ENCODE measurements at places on chromosomes 6 and 20.
A peak's percentile ranks its signal among the peaks of the same experiment; 100 is the strongest.

DNA sequence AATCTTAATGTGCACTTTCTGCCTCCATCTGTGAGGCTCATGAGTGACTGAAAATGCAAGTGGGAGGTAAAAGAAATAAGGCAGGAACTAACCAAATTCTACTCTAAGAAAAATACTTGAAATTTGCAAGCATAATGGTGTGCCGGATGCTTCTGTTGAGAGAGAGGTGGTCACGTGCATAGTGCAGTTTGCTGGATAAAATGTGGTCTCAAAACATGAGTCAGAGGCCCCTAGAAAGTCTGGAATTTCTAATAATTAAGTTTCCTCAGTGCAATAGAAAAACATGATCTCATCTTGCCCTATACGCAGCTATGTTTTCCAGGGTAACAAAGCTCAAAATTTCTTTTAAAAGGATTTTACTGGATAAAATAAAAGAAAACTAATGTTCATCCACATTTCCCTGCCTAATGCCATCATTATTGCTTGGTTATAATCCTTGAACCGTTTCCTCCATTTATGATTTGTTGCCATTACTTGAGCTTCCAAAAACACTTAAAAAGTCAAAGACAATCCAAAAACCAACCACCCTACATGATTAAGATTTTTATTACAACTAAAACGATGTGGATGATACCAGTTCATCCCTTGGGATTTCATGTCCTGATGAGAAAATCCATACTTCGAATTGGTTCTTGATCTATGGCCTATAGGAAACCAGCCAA is 351.7 kb upstream of the ARID1B start:
- DNase-seq, result peak; percentile 55

DNA sequence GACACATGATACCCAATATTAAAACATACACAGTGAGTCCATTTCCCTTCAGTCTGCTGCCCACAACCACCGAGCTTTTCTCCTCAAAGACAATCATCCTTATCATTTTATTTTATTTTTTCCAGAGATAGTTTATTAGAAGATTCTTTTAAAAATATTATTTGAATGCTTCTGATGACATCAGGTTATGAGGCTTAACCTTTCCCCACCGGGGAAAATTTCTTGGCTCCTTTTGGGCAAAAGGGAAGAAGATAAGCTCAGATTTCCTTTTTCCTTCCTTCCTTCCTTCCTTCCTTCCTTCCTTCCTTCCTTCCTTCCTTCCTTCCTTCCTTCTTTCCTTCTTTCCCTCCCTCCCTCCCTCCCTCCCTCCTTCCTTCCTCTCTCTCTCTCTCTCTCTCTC is 149.5 kb upstream of the CITED2 start:
- DNase-seq, result no peak

GRCh38 chr6:145725570-145725969 is 9.8 kb downstream of the EPM2A start:
- no peak for DNase-seq

DNA sequence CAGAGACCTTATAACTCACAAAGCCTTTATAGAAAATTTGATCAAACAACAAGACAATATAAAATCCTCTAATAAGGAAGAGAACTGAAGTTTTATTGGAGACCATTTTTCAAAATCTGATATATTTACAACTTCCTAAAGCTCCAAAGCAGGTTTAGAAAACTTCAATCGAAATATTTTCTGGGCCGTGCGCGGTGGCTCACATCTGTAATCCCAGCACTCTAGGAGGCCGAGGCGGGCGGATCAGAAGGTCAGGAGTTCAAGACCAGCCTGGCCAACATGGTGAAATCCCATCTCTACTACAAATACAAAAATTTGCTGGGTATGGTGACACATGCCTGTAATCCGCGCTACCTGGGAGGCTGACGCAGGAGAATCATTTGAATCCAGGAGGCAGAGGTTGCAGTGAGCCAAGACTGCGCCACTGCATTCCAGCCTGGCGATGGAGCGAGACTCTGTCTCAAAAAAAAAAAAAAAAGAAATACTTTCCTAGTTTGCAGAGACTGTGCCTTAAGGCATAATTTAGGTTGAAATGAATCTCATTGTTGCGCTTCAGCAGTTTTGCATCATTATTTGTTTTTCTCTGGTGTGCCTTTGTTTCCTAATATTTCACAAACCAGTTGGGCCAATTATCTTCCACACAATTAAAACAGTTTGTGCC is 60.6 kb upstream of the ASIP start:
- DNase-seq, result peak; percentile 41

DNA sequence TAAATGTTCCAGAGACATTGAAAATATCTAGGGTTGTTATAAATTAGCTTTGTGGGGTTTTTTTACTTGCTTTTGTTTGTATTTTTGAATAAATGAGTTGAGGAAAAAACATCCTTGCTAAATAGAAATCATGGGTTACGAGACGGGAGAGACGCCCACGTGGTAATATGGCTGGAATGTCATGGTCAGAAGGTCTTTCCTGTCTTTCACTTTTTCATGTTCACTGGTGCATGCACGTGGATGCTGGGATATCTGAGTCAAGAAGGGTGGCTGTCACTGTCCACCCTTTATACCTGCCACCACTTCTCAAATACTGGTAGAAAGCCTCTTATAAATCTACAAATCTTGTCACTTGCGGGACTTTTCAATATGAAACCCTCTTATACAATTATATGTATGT is 258.7 kb upstream of the AGPAT4 start:
- no peak for DNase-seq

GRCh38 chr6:155253337-155253736 is 10.5 kb upstream of the CLDN20 start:
- no peak for DNase-seq

GRCh38 chr6:19380293-19380692 is 456.9 kb upstream of the ID4 start:
- no peak for DNase-seq

DNA sequence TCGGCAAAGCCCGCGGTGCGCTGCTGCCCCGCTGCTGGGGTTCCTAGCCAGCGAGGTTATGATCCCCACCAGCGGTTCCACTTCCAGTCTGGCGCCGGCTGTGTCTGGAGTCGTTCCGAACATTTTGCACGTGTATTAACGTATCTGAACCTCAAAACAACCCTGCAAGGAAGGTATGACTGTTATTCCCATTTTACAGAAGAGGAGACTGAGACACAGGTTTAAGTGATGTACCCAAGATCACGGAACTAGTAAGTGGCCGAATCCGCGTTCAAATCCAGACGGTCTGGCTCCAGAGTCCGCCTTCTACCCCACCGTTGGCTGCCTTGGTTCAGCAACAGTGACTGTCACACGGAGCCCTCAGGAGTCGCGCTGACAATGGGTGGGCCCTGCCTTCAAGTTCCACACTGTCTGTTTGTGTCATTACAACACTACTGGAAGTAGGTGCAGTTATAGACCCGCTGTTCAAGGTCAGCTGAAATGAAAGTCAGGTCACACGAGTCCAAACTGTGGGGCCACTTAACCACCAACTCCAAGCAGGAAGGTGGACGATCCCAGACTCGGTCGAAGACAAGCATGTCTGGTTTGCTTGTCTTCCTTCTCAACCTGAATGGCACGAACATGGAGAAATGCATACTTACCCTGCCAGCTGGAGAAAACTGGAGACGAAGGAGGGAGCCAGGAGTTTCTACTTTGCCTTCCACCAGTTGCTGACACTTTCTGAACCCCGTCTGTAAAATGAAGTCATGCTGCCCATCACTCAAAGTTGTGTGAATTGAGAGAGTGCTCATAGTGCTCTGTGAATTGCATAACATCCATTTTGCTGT is 803 bp upstream of the SRXN1 start:
- DNase-seq, result no peak

- DNase-seq, result no peak
Measured at GRCh38 chr20:54479138-54479906, 3.9 kb downstream of the DOK5 start.

- DNase-seq, result no peak
Measured at GRCh38 chr6:170288852-170289179, 2.1 kb downstream of the DLL1 start.

GRCh38 chr20:36303020-36303595 is 3.0 kb upstream of the DLGAP4 start:
- no peak for DNase-seq

DNA sequence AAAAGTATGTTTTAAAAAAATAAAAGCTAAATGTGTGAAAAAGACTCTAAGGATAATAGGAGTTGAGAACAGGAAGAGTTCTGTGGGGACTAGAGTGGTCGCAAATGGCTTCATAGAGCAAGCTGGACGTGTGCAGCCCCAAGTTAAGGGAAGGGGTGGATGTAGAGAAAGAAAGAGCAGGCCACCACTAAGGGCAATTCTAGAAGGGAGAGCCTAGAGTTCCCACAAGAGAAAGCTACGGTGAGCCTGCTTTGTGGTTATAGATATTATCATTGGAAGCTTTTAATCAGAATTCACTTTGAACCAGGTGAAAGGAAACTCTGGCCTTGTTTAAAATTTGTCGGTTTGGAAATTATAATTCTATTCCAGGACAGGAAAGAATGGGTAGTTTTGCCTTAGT is 101.6 kb downstream of the HIVEP2 start:
- no peak for DNase-seq

DNA sequence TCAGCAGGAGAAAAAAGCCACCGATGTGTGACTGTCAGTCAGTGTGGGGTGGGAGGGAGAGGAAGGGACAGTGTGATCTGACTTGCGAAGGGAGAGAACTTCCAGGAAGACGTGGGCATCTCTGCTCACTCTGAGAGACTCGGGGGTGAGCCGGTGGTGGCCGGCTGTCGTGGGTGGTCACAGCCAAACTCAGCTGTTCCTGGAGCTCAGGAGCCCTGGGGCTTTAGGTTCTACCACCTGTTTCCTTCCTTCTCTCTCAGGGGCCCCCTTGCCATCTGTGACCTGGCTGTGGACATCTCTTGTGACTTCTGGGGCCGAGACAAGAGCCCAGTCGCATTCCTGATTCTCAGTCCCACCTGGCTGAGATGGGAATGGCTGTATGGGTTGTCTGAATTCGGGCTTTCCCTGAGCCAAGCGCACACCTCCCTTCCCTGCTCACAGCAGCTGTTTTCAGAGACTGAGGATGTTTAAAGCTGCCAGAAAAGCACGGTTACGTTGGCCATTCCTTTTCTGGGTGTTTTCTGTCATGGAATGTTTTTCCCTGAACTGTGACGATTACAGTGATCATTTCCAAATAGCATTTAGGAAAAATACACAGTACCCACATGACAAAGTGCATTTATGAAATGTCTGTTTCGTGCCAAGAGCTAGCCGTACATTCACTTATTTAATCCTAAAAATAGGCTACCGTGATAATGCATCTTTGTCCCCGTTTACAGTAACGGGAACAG is 36.5 kb downstream of the SYNJ2 start:
- no peak for DNase-seq

DNA sequence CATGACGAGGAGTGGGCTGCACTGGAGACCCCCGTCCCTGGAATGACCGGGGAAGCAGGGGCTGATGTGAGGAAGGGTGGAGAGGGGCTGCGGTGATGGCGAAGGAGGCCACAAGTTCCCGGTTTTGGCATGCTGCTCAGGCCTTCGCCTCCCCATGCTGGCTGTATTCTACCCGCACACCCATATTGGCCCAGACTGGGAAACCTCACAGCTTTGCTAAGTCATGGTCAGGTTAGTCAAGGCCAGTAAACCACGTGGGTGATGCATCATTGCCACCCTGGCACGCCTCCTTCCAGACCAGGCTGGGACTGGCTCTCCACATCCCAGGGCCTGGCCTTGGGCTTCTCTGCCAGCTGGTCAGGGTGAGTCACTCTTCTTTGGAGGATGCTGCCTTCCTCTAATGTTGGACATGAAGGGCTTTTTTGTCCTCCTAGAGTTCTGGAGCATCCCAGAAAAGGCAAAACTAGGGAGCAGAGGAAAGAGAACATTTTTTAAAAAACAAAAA is 53.8 kb downstream of the PCNA start:
- DNase-seq, result peak; percentile 86

DNA sequence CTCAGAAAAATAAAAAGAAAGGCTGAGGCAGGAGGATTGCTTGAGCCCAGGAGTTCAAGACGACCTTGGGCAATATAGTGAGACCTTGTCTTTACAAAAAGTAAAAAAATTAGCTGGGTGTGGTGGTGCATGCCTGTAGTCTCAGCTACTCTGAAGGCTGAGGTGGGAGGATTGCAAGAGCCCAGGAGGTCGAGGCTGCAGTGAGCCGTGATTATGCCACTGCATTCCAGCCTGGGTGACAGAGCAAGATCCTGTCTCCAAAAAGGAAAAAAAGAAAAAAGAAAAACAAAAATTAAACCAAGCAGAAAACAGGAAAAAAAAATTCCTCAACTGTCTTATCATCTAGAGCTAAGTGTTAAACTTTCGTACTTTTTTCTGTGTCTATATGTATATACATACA is 12.4 kb upstream of the SRSF3 start:
- peak; percentile 49 for DNase-seq

DNA sequence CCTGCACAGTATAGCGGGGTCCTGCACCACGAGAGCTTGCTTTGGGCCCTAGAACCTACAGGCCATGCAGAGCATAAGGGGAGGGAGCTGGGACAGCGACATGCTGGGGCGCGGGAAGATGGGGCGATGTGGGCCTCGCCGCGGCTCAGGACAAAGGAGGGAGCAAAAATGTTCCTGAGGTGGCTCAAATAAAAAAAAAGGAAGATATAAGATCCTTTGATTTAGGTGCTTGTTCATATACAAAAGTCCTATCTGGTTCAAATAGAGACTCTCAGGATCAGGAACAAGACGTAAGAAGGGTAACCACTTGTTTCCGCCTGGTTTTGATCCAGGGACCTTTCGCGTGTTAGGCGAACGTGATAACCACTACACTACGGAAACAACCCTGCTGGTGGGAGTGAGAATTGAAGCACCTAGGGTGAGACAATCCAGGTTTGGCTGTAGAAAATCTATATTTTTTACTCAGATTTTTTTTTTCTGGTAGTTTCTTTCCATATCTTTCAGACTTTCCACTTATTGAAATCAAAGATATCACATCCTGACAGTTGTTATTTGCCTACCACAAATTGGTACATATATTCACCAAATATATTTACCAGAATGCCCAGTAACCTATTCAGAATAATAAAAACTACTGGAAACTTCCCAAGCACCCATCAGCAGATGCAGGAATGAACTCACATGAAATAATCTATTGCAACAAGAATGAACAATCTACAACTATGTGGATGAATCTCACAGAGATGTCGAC is 177.9 kb upstream of the ZNF184 start:
- DNase-seq, result peak; percentile 62

DNA sequence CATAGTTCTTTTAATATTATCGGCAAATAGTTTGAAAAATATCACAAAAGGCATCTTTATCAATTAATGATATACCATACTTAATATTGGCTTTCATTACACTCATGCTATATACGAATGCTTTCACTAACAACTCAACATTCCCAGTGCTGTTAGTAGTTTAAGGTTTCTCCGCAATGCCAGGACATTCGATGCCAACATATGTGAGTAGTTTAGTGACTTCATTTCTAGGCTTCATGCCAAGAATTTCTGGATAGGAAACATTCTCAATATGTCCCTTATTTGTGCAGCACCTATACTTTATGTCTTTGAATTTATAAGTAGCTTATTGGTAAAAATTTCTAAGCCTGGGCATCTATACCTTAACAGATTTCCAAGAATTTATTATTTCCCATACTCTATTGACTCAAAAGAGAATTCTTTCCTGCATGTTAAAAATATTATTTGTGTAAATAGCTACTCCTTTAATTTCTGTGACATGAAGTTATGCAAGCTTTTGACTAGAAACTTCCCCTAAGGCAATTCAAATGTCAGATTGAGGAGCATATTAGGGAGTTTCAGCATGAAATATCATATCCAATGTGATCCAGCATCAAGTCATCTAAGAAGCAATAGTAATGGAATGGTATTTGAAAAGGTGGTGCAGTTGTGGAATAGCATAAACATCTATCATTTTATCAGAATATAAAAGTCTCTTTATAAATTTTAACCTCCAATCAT is 236.0 kb upstream of the STXBP5 start:
- DNase-seq, result no peak

- no peak for DNase-seq
Measured at GRCh38 chr6:107641500-107641941, 151.6 kb downstream of the SOBP start.
